Retina (tissue), 1 donor: ENCODE measurements at places on chromosomes 3 and 15.

DNA sequence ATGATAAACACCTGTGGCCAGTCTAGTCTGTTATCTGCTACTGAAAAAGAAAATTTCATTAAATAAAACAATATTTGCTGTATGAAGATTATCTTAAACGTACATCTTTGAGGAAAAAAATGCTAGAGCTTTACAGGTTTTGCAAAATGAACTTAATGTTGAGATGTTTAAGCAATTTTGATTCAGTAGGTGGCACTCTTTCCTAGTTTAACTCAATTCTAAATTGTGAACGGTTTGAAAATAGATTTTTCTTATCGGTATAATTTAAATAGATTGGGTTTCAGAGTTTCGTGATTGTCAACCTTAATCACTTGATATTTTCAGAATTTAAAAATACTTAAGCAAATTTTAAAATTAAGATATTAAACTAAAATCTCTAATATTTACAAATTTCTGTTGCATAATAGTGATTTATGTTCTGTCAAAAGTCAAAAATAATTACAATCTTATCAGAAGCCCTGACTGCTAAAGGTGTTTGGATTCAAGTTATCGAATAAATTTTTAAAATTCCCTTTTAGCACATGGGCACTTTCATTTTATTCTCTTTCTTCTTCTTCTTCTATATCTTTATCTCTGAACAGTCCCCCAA, 7.0 kb upstream of the RNF111 start:
- no peak for DNase-seq

GRCh38 chr15:89105147-89105546, 16.9 kb downstream of the ABHD2 start:
- no peak for DNase-seq

DNA sequence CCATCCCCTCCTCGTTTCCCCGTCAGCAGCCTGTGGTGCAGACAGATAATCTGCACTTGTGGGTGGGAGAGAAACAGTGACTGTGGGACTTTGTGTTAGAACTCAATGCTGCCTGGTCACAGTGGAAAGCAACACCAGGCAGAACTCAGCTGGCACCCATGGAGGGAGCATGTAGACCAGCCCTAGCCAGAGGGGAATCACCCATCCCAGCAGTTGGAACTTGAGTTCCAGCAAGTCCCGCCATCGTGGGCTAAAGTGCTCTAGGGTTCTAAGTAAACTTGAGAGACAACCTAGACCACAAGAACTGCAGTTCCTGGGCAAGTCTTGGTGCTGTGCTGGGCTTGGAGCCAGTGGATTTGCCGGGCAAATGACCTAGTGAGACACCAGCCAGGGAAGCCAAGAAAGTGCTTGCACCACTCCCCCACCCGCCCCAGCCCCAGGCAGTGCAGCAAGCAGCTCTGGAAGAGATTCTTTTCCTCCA, 24.4 kb downstream of the ISG20 start:
- no peak for DNase-seq

- DNase-seq = no peak
These were observed 46.0 kb downstream of the UBE3A start for GRCh38 chr15:25392806-25393205.

DNA sequence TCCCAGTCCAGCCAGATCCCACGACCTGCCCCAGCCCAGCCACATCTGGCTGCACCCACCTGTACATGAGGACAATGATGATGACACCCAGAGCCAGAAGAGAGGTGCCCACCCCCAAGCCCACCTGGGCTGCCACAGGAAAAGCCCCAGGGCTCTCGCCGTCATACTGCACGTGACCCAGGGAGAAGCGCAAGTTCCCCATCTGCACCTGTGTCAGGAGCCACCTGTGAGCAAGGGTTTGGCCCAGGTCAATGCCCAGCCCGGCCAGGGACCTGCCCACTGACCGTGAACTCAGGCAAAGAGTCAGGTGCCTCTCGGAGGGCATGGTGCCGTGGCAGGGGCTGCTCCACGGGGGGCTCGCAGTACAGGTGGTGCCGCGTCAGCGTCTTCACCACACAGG, 16.3 kb downstream of the PLXNB1 start:
- no peak for DNase-seq

- DNase-seq = no peak
These were observed 572.0 kb upstream of the NR2F2 start for GRCh38 chr15:95758451-95758850.

DNA sequence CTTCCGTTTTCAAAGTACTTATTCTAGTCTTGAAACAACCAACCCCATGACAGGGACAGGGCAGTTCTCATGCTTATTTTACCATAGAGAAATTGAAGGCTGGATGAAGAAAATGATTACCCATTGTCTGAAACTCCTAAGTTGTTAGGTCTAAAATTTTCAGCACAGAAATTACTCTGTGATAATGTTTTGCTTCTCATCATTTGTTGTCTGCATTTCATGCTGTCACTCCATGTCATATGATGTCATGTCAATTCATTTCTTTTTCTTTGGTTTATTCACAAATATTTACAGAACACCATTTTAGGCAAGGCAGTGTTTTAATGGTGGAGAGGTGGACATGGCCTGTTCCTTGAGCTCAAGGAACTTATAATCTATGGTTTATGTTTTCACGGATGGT, 98.2 kb upstream of the RASGRP1 start:
- no peak for DNase-seq

GRCh38 chr3:58326267-58326900, 6.3 kb upstream of the PXK start:
- peak; percentile 23 for DNase-seq
